ENCODE measurements at places on chromosomes 7 and 10. TPM values are rescaled to one million over a fixed set of nuclear protein-coding genes. Genes with fewer than 3 reads are reported as not detected.

The STRIP2 gene
- total RNA-seq, result 0.49 TPM

The SFTPA1 gene
- 2.9 TPM for total RNA-seq

The AKR1C4 gene
- not detected for total RNA-seq

The OR2A1 gene
- 0.25 TPM for total RNA-seq

The SAMD9L gene
- total RNA-seq, result 8.6 TPM

The BHLHA15 gene
- not detected for total RNA-seq

The MNX1 gene
- not detected for total RNA-seq

The CYP2C19 gene
- total RNA-seq, result 6.1 TPM

The MRPL32 gene
- 33.9 TPM for total RNA-seq

The SHH gene
- 0.25 TPM for total RNA-seq

The LCOR gene
- total RNA-seq, result 85.2 TPM

The TPK1 gene
- total RNA-seq, result 1.7 TPM

The PAPOLB gene
- total RNA-seq, result not detected

The FZD1 gene
- 16.5 TPM for total RNA-seq

The VIPR2 gene
- 11.3 TPM for total RNA-seq

Data from vagina (tissue), 2 donors.